NAMALWA (cell line): ENCODE measurements at places on chromosomes 4 and X.

DNA sequence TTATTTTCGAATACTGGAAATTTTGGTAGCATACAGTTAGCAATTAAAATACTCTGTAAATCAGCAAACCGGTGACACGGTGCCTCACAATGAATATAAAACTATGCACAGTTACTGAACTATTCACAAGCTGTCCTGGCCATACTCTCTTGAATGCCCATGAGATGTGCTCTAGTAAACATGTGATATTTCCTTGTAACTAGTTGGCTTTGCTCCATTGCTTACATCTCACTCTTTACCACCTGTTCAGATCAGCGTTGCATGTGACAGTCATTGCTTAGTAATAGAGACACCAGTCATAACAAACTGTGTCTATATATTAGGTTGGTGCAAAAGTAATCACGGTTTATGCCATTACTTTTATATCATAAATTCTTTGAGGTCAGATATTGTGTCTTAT lies 897.9 kb upstream of the FTHL17 start:
- no peak for DNase-seq

GRCh38 chr4:4417886-4418285 lies 31.0 kb downstream of the NSG1 start:
- no peak for DNase-seq

- no peak for DNase-seq
These were observed 334.4 kb downstream of the DHX15 start for GRCh38 chr4:24249972-24250371.

DNA sequence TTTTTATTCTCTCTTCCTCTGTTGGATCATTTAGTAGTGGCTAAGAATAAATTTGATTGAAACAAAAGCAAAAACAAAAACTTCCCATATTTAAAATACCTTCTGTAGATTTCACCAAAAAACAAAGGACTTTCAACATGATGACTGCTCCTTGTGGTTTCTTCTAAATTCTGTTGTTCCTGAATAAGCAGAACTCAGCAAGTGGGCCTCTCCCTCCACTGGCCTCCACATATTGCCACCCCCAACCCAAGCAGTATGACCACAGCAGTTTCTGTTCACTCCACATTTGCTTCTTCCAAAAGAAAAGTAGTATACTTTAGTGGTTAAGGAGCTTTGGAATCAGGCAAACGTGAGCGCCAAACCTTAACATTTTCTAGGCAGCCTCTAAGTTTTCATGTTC lies 114.7 kb downstream of the COX18 start:
- no peak for DNase-seq

GRCh38 chr4:94636004-94636403 lies 121.8 kb upstream of the BMPR1B start:
- no peak for DNase-seq

DNA sequence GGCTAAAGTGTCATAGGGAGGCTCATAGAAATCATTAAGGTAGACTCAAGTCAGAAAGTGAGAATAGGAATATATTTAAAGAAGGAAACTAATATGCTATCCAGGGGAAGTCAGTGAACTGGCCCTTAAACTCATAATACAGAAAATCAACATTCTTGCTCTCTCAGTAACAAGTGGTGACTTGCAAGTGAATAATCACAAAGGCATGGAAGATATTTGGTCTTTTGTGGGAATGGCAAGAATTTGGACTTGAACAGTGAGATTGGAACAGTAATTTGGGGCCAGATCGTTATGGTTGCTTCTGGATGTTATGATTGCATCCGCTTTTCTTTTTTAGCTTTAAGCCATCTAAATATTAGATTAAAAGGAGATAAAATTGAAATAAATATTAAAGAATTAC lies 103.8 kb downstream of the TBC1D19 start:
- no peak for DNase-seq

DNA sequence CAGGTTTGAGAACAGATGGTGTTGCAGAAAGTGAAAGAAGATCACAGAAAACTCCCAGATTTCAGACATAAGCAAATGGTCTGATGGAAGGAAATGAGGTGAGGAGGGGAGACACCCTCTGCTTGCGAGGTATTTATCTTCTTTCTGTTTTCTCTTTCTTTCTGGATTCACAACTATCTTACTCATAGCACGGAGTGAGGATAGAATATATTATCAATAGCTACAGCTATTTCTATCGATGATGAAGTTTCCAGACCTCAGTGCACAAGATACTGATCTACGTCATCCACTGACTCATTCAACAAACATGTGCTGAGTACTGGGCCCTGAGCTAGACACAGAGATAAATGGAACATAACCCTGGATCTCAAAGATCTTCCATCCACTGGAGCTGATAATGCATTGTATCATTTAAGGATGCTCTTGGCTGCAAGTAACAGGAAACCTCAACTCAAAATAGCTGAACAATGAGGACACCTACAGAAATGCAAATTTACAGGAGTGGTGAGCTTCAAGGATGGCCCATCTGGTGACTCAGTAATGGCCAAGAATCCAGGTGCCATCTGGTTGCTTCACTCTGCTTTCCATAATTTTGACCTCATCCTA lies 21.2 kb downstream of the SLC2A9 start:
- no peak for DNase-seq

DNA sequence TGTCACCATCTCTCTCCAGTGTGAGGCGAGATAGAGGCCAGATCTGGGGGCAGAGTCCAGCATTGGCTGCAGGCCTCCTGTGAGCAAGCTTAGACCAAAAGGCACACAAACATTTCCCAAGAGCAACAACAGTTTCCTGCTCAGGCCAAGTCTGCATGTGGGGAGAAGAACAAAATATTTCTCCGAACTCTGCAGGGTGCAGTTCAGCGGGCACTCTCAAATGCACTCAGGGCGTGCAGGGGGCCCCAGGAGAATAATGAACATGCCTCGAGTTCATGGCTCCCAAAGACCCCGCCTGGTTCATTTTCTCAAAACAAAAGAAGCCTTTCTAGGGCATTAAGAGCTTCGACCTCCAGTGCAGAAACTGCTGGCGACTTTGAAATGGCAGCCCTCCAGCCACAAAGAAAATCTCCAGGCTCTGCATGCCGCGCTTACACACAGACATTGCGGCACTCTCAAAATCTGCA lies 57.8 kb upstream of the HELT start:
- no peak for DNase-seq

DNA sequence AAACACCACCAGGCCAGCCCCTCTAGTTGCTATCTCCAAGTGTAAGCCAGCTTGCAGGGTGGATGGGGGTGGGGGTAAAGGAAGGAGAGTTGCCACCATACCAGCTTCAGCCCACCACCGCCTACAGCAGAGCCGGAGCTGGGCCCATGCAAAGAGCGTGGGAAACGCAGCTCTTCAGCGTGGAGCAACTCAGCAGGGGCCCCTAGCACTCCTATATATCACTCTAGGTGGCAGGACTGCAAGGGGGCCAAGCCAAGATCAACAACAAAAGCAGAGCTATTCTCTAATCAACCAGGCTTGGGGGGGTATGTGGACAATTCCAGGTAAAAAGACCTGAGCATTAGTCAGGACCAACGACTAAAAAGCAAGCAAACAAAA lies 35.5 kb upstream of the IQSEC2 start:
- no peak for DNase-seq

DNA sequence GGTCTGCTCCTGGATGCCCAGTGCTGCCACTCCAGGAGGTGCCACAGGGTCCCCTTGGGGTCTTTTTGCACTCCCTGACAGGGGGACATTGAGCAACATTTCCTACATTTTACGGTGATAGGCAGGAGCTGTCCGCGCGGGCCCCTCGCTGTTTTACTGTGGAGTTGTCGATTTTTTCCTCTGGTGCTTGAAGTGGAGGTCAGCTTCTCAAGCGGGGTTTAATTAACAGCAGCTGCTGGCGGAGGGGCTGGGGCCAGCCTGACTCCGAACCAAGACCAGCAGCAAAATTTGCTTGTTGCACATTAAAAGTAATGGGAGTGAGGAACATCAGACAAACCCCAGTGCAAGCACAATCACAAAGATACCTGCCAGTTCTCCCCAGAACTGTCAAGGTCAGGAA lies 13.2 kb upstream of the SH3TC1 start:
- no peak for DNase-seq

DNA sequence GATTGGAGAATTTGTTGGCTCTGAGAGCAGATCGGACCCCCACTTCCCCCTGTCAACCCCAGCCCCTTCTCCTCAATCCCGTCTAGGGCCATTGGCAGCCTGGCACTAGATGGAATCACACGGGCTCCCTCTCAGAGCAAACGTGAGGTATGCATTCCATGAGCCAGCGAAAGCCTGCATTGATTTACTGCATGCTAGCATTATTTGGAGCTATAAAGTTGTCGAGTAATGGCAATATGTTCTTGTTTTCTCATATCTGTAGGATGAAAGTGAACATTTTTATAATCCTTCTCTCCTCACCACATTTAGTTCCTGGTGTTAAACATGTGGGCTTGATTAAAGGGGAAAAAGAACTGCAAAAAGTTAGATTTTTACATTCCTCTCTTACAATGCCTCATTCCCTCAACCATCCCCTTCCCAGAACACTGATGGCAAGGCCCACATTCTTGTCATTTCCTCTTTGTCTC lies 159.2 kb downstream of the SPRY1 start:
- DNase-seq: no peak

- no peak for DNase-seq
These were observed 443.6 kb upstream of the PITX2 start for GRCh38 chr4:111066447-111066846.

DNA sequence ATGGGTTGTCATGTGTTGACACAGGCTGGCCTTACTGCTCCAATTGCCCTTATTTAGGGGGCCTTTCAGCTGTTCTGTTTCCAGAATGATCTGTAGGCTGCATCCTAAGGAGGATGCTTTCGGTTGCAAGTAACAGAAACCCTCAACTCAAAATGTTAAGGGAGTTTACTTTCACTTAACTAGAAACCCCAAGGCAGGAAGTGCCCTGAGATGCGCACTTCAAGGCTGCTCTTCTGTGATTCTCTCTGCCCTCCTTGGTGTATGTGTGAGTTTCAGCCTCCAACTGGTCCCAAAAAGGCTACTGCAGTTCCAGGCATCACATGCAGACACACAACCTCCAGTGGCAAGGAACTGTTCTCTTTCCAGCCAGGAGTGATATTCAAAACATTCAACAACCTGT lies 97.3 kb upstream of the ATP6AP2 start:
- DNase-seq: no peak

GRCh38 chr4:1788254-1788973 lies 4.7 kb upstream of the FGFR3 start:
- no peak for DNase-seq

- no peak for DNase-seq
These were observed 189.6 kb downstream of the BCOR start for GRCh38 chrX:39907964-39908661.
